ENCODE measurements at places on chromosomes 2 and 18.
A peak's percentile ranks its signal among the peaks of the same experiment; 100 is the strongest.

DNA sequence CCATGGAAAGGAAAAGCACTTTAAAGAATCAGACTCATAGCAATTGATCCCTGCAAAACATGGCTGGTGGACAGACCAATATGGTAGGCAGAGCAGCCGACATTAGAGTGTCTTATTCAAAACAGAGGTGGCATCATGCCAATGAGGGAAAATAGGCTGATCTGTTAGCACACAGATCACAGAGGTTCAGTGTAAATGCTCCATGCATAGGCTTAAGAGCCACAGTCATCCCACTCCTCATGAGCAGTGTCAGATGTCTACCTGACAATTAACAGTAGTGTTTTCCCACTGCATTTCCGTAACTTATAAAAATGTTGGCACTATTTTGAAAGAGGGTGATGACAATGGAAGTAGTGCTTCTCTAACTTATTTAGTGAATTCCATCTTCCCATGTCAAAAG lies 86.7 kb downstream of the SPATS2L start:
- DNase-seq: no peak

GRCh38 chr2:223050188-223050587 lies 1.8 kb upstream of the KCNE4 start:
- no peak for DNase-seq

GRCh38 chr2:118641711-118642110 lies 205.7 kb downstream of the EN1 start:
- DNase-seq: no peak

DNA sequence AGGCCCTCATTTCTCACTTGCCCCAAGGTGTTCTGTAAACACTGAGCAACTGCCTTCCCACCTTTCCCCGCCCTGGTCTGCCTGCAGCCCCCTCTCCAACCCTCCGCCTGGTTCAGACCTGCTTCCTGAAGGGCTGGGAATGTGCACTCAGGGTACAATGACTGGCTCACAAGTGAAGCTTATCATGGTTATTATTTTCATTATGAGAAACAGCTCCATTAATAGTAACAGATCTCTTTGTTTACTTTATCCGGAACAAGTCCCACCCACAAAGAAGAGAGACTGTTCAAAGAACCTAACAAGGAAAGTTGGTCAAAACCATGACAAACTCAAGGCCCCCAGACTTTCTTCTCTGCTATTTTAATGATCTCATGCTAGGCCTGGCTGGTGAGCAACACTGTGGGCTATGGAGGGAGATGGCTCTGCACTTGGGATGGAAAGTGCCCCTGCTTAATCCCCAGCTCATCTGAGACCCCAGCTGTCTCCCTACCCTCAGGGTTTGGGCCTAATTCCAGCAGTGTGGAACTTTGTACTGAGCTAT lies 36.7 kb downstream of the ARHGAP25 start:
- DNase-seq: no peak

DNA sequence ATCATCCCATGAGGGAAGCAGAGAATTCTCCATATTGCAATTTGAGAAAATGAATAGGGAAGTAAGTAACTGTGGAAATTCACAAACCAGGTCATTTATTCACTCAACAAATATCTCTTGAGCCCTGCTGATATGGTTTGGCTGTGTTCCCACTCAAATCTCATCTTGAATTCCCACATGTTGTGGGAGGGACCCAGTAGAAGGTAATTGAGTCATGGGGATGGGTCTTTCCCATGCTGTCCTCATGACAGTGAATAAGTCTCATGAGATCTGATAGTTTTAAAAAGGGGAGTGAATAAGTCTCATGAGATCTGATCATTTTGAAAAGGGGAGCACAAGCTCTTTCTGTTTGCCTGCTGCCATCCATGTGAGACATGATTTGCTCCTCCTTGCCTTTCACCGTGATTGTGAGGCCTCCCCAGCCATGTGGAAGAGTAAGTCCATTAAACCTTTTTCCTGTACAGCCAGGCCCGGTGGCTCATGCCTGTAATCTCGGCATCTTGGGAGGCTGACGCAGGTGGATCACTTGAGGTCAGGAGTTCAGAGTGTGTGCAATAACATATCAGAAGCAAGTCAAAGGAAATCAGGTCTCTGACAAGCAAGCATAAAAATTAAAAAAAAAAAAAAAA lies 193.2 kb downstream of the NDUFA10 start:
- DNase-seq: no peak

DNA sequence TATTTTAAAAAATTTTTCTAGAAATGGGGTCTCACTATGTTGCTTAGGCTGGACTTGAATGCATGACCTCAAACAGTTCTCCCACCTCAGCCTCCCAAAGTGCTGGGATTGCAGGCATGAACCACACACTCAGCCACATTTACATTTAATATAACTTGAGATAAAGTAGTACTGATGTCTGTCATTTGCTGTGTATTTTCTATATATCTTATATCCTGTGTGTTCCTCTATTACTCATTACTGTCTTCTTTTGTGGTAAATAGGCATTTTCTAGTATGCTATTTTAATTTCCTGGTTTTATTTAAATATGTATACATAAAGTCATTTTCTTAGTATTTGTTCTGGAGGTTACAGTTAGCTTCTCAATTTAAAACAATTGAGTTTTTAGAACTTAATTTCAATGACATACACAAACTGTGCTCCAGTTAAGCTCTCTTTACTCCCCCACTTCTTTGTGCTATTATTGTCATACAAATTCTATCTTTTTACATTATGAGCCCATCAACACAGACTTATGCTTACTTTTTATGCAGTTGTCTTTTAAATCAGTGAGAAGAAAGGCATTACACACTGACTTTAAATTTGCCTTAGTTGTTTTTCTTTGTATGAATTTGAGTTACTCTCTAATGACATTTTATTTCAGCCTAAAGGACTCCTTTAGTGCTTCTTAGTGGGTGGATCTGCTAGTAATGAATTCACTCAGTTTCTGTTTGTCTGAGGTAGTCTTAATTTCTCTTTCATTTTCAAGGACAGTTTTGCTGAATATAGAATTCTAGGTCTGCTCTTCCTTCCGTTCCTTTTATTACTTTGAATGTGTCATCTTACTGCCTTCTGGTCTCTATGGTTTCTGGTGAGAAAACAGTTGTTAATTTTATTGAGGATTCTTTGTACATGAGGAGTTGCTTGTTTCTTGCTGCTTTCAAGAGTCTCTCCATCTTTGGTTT lies 6.2 kb upstream of the INPP4A start:
- no peak for DNase-seq

GRCh38 chr18:57429167-57430078 lies 5.8 kb upstream of the ONECUT2 start:
- DNase-seq: no peak

- no peak for DNase-seq
Measured at GRCh38 chr2:88720399-88720798, 28.9 kb downstream of the RPIA start.

DNA sequence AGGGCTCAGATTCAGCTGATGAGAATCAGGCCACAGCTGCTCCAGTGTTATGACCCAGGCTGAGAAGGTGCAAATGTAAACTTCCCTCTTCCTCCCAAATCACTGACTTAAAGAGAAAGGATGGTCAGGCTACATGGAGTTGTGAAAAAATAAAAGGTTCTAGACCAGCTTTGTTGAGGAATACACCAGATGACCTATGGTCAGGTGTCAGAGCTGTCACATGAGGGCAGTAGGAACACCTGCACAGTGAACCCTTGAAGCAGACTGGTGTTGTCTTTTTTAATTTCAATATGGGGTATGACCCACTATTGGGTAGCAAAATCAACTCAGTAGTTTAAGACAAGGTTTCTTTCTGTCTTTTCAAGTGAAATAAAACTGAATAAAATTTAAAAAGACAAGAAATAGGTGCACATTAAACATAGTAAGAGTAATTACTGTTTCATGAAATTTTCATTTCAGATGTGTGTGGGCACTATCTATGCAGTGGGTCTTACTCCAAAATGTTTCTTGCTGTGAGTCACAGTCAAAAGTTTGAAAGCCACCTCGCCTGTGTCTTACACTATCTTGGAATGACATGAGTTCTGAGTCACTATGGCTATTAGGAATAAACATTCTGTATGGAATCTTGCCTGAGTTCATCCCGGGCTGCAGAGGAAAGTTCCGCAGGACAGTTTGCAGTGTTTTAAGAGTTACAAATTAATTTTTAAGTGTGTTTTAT lies 83.6 kb downstream of the ACVR1 start:
- no peak for DNase-seq

DNA sequence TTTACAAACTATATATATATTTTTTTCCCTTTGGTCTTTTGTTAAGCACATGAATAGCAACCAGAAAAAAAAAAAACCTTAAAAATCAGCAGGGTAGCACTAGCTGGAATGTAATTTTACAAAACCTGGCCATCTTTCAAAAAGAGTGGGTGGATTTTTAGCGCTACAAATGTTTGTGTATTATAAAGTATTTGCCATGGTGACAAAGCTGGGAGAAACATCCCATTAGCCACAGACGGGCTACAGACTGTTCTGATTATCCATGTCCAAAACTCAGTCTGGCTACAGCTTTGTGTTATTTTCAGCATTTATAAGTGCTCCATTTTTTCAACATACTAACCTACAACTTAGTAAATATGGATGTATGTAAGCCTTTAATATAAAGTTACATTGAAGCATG lies 249.5 kb upstream of the TANK start:
- DNase-seq: no peak

GRCh38 chr2:275466-275865 lies 10.7 kb downstream of the ACP1 start:
- no peak for DNase-seq

- DNase-seq: no peak
Measured at GRCh38 chr2:197850882-197851450, 46.6 kb downstream of the PLCL1 start.

- DNase-seq: no peak
Measured at GRCh38 chr2:142124706-142125105, 6.1 kb downstream of the LRP1B start.

DNA sequence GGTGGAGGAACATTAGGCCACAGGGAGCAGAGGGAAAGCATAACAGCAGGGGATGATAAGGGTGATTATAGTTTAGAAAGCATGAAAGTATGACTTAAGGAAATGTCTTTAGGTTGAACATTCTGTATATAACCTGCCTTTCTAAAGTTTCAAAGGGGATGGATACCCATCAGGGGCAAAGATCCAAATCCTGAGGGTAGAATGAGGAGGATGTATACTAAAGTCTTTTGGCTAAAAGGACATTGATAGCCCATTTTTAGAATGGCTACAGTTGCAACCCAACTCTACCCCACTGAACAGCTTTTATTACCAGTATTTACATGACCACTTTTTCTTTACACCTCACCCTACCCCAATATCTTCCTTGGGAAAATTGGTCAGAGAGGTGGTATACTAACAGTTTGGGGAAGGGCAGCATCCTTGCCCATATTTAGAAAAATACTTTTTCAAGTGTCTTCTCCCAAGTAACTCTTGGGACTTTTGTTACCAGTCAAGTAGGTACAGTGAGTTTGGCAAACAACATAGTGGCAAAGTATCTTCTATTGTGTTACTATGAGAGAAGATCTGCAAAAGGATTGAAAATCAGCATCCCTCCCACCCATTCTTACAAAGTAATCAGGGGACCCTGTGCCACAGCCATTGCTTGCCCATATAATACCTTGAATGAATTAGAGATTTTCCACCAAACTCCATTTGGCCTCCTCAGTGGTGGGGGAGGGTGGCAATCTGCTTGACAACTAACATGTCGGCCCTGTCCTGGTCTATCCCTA lies 8.3 kb downstream of the MAT2A start:
- DNase-seq: no peak

DNA sequence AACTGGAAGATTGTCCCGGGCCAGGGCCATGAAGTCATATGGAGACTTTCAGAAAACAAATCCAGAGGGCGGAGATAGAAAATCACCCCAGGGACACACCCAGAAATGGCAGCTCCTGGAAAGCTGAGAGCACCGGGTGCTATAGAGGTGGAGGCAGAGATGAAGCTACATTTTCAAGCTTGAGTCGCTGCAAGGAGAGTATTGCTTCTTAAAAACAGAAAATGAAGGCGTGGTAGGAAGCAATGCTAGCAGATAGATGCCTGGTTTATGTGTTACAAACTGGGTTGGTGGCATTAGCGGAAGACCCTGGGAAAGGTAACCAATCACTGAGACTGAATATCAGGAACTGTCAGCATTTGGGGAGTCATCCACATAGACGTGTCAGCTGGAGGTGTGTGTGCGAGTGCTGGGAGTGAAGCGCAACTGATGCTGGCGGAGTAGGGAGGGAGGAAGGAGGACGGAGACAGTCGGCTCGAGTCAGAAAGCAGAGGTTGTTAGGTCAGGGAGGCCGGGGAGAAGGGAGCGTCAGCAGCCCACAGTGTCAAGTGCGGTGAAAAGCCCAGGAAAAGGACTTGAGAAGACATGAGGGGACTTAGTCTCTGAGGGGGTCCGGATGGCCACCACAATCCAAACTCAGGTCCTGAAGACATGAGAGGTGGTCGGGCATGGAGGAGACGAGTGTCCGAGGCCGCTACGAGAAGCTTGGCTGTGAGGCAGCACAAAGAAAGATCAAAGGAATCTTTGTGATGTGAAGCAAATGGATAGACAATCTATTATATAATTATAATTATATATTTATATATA lies 45.4 kb downstream of the C18orf63 start:
- DNase-seq: no peak

- no peak for DNase-seq
Measured at GRCh38 chr18:50836521-50836957, 16.7 kb upstream of the MRO start.

- no peak for DNase-seq
Measured at GRCh38 chr2:117979911-117980701, 33.8 kb downstream of the CCDC93 start.

DNA sequence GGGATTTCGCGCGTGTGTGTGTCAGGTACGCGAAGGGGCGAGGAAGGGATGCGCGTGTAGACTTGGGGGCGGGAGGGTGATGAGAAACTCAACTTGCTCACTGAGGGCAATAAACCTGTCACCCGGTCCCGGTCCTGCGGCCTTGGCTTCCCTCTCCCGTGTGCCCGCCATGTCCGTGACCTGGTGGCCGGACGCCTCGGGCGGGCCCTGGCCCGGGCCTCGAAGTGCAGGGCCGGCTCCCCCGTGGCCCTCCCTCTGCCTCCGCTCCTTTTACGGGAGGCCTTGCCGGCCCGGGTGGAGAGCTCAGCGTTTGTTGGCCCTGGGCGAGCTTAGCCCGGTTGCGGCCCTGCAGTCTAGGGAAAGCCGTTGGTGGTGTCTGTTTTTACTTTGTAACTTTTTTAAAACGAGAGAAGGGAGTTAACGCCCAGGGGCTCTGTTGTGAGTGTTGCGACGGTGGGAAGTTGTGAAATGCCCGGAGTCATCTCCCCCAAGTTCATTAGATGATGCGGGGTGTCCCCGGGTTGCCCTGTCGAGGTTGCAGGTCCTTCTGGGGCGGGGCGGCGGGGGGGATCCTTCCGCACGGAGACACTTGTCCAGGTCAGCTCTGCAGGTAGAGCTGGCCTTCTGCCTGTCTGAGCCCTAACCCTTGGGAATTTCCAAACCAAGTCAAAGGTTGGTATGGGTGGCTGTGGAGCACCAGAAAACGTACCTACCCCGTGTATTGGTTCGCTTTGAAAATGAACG lies 883 bp downstream of the SMCHD1 start:
- DNase-seq: peak; percentile 61

DNA sequence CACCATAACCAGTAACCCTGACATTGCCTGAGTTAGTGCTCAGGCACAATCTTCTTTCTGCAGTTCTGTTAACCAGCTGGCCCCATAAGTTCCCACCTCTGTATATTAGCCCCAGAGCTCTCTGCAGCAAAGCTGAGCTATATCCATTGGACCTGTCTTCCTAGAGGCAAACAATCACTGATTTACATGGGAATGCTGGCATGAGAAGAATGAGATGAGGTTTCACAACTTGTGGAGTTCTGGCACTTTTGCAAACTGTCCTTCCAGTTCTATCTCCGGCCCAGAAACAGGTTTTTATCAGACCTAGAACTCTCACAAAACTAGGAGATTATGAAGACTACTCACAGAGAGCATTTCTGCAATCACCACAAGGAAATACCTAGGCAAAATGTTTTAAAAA lies 7.9 kb upstream of the CCBE1 start:
- no peak for DNase-seq

GRCh38 chr2:198077477-198077876 lies 273.1 kb downstream of the PLCL1 start:
- DNase-seq: no peak

Measured in stimulated activated naive CD8-positive, alpha-beta T cell treated with anti-CD3 and anti-CD28 coated beads, Interleukin-15, Interleukin-2, amounts not matched to agents 100 U/mL and 50 U/mL, for 24 hours (primary cell).